Purkinje cell (primary cell): ENCODE measurements at places on chromosomes 12 and 14. TPM values are rescaled to one million over a fixed set of nuclear protein-coding genes. Genes with fewer than 3 reads are reported as not detected.

Gene LPAR5
- polyA plus RNA-seq: not detected in 2 replicates

Gene MAP3K9
- polyA plus RNA-seq: 7.7 and 12.0 TPM in 2 replicates

Gene FZD10
- polyA plus RNA-seq: 1.2 and 2.2 TPM in 2 replicates

Gene GDF3
- not detected in 2 replicates for polyA plus RNA-seq

Gene PLEKHG7
- not detected in 2 replicates for polyA plus RNA-seq

Gene SPTB
- 0.50 and 1.0 TPM in 2 replicates for polyA plus RNA-seq

Gene TMEM63C
- polyA plus RNA-seq: 0.29 and 0.54 TPM in 2 replicates

Gene UBE3B
- polyA plus RNA-seq: 9.9 and 16.1 TPM in 2 replicates

Gene PLEK2
- polyA plus RNA-seq: not detected in 2 replicates

Gene NOVA1
- polyA plus RNA-seq: 80.3 and 93.7 TPM in 2 replicates

Gene TOGARAM1
- 28.0 and 32.6 TPM in 2 replicates for polyA plus RNA-seq

Gene C14orf132
- 31.6 and 32.0 TPM in 2 replicates for polyA plus RNA-seq

Gene PRH2
- not detected in 2 replicates for polyA plus RNA-seq

Gene LAG3
- not detected in 2 replicates for polyA plus RNA-seq

Gene DACT1
- 0.13 and 1.9 TPM in 2 replicates for polyA plus RNA-seq

Gene MOK
- 24.9 and 29.5 TPM in 2 replicates for polyA plus RNA-seq

Gene IFNG-AS1
- not detected in 2 replicates for polyA plus RNA-seq

Gene IFI27
- polyA plus RNA-seq: 21.2 and 29.9 TPM in 2 replicates

Gene COCH
- 53.1 and 66.9 TPM in 2 replicates for polyA plus RNA-seq

Gene ACOT4
- polyA plus RNA-seq: 0.13 and 0.83 TPM in 2 replicates

Gene EML1
- polyA plus RNA-seq: 14.9 and 27.0 TPM in 2 replicates

Gene ABCD2
- 7.8 and 8.1 TPM in 2 replicates for polyA plus RNA-seq

Gene TOMM20L
- polyA plus RNA-seq: not detected in 2 replicates

Gene KRT74
- polyA plus RNA-seq: 0.35 and 0.92 TPM in 2 replicates

Gene SLC7A8
- polyA plus RNA-seq: 22.0 and 27.0 TPM in 2 replicates

Gene NT5DC3
- polyA plus RNA-seq: 2.4 and 2.9 TPM in 2 replicates

Gene CCDC197
- polyA plus RNA-seq: not detected in 2 replicates

Gene TMEM260
- polyA plus RNA-seq: 5.6 and 8.6 TPM in 2 replicates

Gene ERP27
- polyA plus RNA-seq: not detected in 2 replicates

Gene RTN1
- 770 and 1,256 TPM in 2 replicates for polyA plus RNA-seq

Gene HHIPL1
- polyA plus RNA-seq: 0.22 and 1.2 TPM in 2 replicates

Gene BTG1
- polyA plus RNA-seq: 2.4 and 3.9 TPM in 2 replicates

Gene SERPINA3
- polyA plus RNA-seq: 1.1 TPM in 1 of 2 replicates, not detected in the other

Gene PLEKHD1
- 46.0 and 58.9 TPM in 2 replicates for polyA plus RNA-seq

Gene RD3L
- polyA plus RNA-seq: 3.6 and 6.3 TPM in 2 replicates

Gene TM7SF3
- 37.3 and 45.4 TPM in 2 replicates for polyA plus RNA-seq

Gene NANOG
- polyA plus RNA-seq: 0.09 TPM in 1 of 2 replicates, not detected in the other

Gene REC8
- polyA plus RNA-seq: 6.9 and 12.6 TPM in 2 replicates

Gene TPH2
- polyA plus RNA-seq: not detected in 2 replicates

Gene NID2
- 0.69 TPM in 1 of 2 replicates, not detected in the other for polyA plus RNA-seq

Gene GALNT8
- polyA plus RNA-seq: 76.3 and 79.6 TPM in 2 replicates

Gene PTGDR
- polyA plus RNA-seq: 0.18 TPM in 1 of 2 replicates, not detected in the other

Gene IRAK3
- 2.1 and 2.6 TPM in 2 replicates for polyA plus RNA-seq

Gene SYNDIG1L
- not detected in 2 replicates for polyA plus RNA-seq

Gene FOXN4
- 0.40 TPM in 1 of 2 replicates, not detected in the other for polyA plus RNA-seq

Gene AMIGO2
- polyA plus RNA-seq: 0.24 and 0.97 TPM in 2 replicates

Gene CLEC2B
- polyA plus RNA-seq: 3.9 and 4.6 TPM in 2 replicates

Gene FKBP11
- polyA plus RNA-seq: 2.2 and 3.1 TPM in 2 replicates

Gene KRT72
- polyA plus RNA-seq: 2.1 and 5.0 TPM in 2 replicates

Gene ZNF740
- polyA plus RNA-seq: 1.6 and 2.4 TPM in 2 replicates

Gene KCNH3
- 1.3 TPM in 1 of 2 replicates, not detected in the other for polyA plus RNA-seq

Gene BEGAIN
- polyA plus RNA-seq: 0.74 and 0.87 TPM in 2 replicates

Gene CLEC7A
- not detected in 2 replicates for polyA plus RNA-seq

Gene CNTN1
- polyA plus RNA-seq: 115 and 141 TPM in 2 replicates

Gene BBOF1
- polyA plus RNA-seq: 8.2 and 18.9 TPM in 2 replicates

Gene CIROP
- not detected in 2 replicates for polyA plus RNA-seq

Gene LBHD2
- 1.2 TPM in 1 of 2 replicates, not detected in the other for polyA plus RNA-seq

Gene PMEL
- not detected in 2 replicates for polyA plus RNA-seq
